CD8-positive, alpha-beta memory T cell (primary cell): ENCODE measurements at places on chromosomes 4 and X.

GRCh38 chrX:114519524-114519923 is 64.4 kb upstream of the HTR2C start:
- no peaks in the 10 kb centered on the region for H3K27me3 ChIP-seq
- no peak for DNase-seq
- no peaks in the 10 kb centered on the region for H3K4me1 ChIP-seq

GRCh38 chr4:4480685-4481398 is 61.0 kb downstream of the STX18 start:
- H3K4me3 ChIP-seq: no peak overlapping the region
- DNase-seq: no peak
- H3K27ac ChIP-seq: no peak overlapping the region
- no peaks in the 10 kb centered on the region for H3K36me3 ChIP-seq
- no peaks in the 10 kb centered on the region for H3K4me1 ChIP-seq

- no peaks in the 10 kb centered on the region for H3K27me3 ChIP-seq
- no peak overlapping the region for H3K27ac ChIP-seq
- no peak overlapping the region for H3K4me3 ChIP-seq
- DNase-seq: no peak
Measured at GRCh38 chrX:11010476-11010875, 100.7 kb upstream of the HCCS start.

DNA sequence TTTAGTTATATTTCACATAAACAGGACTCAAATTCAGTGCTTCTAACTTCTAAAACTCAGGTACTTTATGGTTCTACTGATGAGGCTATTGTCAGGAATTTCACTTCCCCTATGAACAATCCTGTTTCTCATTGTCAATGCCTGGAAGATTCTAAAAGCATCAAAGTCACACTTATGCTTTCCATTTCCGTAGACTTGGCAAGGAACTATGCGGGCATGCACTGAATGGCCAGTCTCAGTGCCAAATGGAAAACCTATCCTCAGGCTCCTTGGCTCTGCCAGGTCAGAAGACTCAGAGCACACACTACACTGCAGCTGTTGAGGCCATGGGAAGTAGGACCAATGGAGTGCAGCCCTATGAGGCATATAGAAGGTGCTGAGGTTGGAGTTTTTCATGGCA is 97.0 kb upstream of the PTPN13 start:
- no peaks in the 10 kb centered on the region for H3K4me1 ChIP-seq
- no peak overlapping the region for H3K4me3 ChIP-seq
- no peak for DNase-seq
- no peaks in the 10 kb centered on the region for H3K36me3 ChIP-seq
- H3K27ac ChIP-seq: no peak overlapping the region
- H3K27me3 ChIP-seq: no peaks in the 10 kb centered on the region

DNA sequence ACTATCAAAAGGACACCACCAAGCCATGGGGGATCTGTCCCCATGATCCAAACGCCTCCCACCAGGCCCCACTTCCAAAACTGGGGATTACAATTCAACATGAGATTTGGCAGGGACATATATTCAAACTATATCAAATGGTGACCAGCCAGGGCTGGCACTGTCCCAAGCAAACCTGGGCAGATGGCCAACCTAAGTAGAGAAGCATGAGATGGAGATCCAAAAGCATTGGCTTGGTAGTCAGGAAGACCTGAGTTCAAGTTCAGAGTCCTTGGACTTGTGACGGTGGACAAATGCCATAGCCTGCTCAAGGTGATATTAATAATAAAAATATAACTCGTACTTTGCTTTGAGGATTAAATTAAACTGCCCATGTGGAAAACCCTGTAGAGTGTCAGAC is 79.2 kb upstream of the HS3ST1 start:
- no peaks in the 10 kb centered on the region for H3K27me3 ChIP-seq
- no peaks in the 10 kb centered on the region for H3K4me1 ChIP-seq
- H3K27ac ChIP-seq: no peak overlapping the region
- no peaks in the 10 kb centered on the region for H3K36me3 ChIP-seq
- DNase-seq: no peak

- no peak for DNase-seq
- no peaks in the 10 kb centered on the region for H3K36me3 ChIP-seq
- H3K27me3 ChIP-seq: peaks cover 4% of the 10 kb centered on the region
Measured at GRCh38 chr4:37719021-37719420, 32.8 kb upstream of the RELL1 start.

DNA sequence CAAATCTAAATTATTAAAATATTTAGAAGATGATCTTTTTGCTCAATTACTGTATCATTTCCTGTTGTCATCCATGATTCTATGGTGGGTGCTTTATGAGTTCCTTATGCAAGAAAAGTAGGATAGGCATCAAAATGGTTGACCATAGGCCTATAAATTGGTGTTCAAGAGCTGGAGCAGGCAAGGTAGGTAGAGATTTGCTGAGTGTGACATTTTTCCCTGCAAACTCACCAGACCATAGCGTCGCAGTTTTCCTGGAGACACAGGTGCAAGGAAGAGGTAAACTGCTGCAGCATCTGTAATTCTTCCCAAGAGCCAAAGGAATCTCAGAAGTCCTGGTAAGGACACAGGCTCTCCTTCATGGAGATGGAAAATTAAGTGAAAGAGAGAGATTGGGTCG is 33.7 kb upstream of the DCLK2 start:
- no peaks in the 10 kb centered on the region for H3K36me3 ChIP-seq
- no peak overlapping the region for H3K4me3 ChIP-seq
- no peak for DNase-seq
- no peaks in the 10 kb centered on the region for H3K27me3 ChIP-seq

DNA sequence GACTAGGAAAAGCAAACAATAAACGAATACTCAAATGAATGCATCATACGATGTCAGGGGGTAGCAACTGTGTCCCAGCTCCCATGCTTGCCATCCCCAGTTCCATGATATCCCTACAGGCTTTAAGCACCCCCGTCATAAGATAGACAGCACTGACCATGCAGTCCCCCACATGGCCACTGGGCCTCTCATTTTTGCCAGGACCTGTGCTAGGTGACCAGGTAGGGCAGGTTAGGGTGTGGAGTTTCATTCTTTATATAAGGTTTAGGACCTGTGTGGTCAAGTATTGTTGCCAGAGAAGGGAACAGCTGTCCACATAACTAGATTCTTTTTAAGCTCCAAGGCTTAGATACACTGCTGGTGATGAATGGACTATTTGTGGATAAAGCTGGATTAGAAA is 9.7 kb downstream of the PPEF2 start:
- no peak overlapping the region for H3K27ac ChIP-seq
- no peak for DNase-seq
- H3K36me3 ChIP-seq: no peaks in the 10 kb centered on the region
- no peaks in the 10 kb centered on the region for H3K4me1 ChIP-seq
- no peaks in the 10 kb centered on the region for H3K27me3 ChIP-seq

- H3K4me1 ChIP-seq: no peaks in the 10 kb centered on the region
- no peak overlapping the region for H3K4me3 ChIP-seq
- H3K27me3 ChIP-seq: no peaks in the 10 kb centered on the region
Measured at GRCh38 chrX:1788300-1788911, 173.5 kb downstream of the ASMT start.

- no peak overlapping the region for H3K4me3 ChIP-seq
- no peak for DNase-seq
- no peaks in the 10 kb centered on the region for H3K36me3 ChIP-seq
- no peaks in the 10 kb centered on the region for H3K4me1 ChIP-seq
- H3K27ac ChIP-seq: no peak overlapping the region
- H3K27me3 ChIP-seq: no peaks in the 10 kb centered on the region
Measured at GRCh38 chrX:34875204-34875603, 67.4 kb upstream of the FAM47B start.

- peak overlapping the region; percentile 78 for H3K27ac ChIP-seq
- H3K4me1 ChIP-seq: peaks cover 14% of the 10 kb centered on the region
- DNase-seq: peak; percentile 6
- H3K27me3 ChIP-seq: no peaks in the 10 kb centered on the region
- H3K36me3 ChIP-seq: no peaks in the 10 kb centered on the region
Measured at GRCh38 chrX:110317061-110317819, 645 bp downstream of the AMMECR1 start.

GRCh38 chr4:32147446-32148085 is 1427.4 kb downstream of the PCDH7 start:
- H3K4me1 ChIP-seq: no peaks in the 10 kb centered on the region
- no peaks in the 10 kb centered on the region for H3K36me3 ChIP-seq
- H3K4me3 ChIP-seq: no peak overlapping the region
- H3K27me3 ChIP-seq: no peaks in the 10 kb centered on the region
- DNase-seq: no peak
